ENCODE measurements at places on chromosomes 5 and 9. TPM values are rescaled to one million over a fixed set of nuclear protein-coding genes. Genes with fewer than 3 reads are reported as not detected.

The ECPAS gene
- 20.9 TPM for polyA plus RNA-seq

The GLE1 gene
- polyA plus RNA-seq, result 15.9 TPM

The SPINK5 gene
- polyA plus RNA-seq, result 0.41 TPM

The LCN9 gene
- polyA plus RNA-seq, result 0.08 TPM

The ENTREP1 gene
- polyA plus RNA-seq, result 4.3 TPM

The GABRA6 gene
- not detected for polyA plus RNA-seq

The SLC6A7 gene
- not detected for polyA plus RNA-seq

The MCTP1 gene
- polyA plus RNA-seq, result 13.3 TPM

The LURAP1L gene
- polyA plus RNA-seq, result 11.1 TPM

The DNAI1 gene
- polyA plus RNA-seq, result not detected

The PCDHGA11 gene
- polyA plus RNA-seq, result 1.1 TPM

The ZNF169 gene
- 2.8 TPM for polyA plus RNA-seq

The RNF183 gene
- polyA plus RNA-seq, result 0.25 TPM

The ZBTB26 gene
- 2.1 TPM for polyA plus RNA-seq

The SHOC1 gene
- 0.01 TPM for polyA plus RNA-seq

The OR13C2 gene
- polyA plus RNA-seq, result not detected

The PTGS1 gene
- 8.3 TPM for polyA plus RNA-seq

The CMBL gene
- 14.3 TPM for polyA plus RNA-seq

The IRX4 gene
- polyA plus RNA-seq, result 0.06 TPM

The PFN3 gene
- polyA plus RNA-seq, result not detected

The MLANA gene
- polyA plus RNA-seq, result not detected

The FGF18 gene
- polyA plus RNA-seq, result 5.1 TPM

The ADGRD2 gene
- not detected for polyA plus RNA-seq
